ENCODE measurements at places on chromosomes 13 and 19.
A peak's percentile ranks its signal among the peaks of the same experiment; 100 is the strongest.

DNA sequence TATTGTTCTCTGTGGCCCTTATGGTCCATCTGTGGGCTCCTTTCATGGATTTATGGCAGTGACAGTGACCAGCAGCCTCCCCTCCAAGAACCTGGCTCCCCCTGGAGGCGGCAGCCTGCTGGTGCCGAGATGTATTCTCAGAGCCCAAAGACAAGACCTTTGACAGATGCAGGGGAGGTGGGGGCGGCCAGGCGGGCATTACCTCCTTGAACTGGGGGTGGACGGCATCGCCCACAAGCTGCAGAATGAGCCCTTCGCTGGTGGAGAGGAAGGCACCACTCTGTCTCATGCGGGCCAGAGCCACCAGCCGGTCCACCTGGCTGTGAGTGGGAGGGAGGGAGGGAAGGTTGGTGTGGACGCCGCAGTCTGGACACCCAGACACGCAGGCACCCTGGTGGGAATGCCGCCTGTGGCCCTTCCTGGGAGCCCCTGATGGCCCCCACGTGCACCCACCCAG, 6.6 kb downstream of the ISOC2 start:
- DNase-seq, result peak; percentile 82

- no peak for DNase-seq
Measured at GRCh38 chr13:97339988-97340749, 93.8 kb upstream of the RAP2A start.

DNA sequence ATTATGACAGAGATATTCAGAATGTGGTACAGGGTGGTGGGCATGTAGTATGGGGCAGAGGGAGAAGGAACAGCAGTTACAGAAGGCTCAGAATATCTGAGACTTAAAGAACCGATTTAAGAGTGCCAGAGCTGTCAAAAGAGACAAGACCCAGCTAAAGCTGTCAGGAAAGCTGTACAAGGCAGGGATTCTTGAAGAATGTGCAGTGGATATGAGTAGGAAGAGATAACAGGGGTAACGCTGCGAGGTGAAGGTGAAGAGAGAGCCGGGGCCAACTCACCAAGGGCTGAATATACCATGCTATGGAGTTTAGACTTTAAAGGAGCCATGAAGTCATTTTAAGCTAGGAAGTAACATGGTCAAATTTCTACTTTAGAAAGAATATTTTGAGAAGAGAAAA, 381.0 kb downstream of the DIAPH3 start:
- DNase-seq, result no peak

- DNase-seq, result no peak
Measured at GRCh38 chr13:44266305-44266704, 107.3 kb upstream of the SERP2 start.

GRCh38 chr19:19133985-19134384, 4.3 kb downstream of the TMEM161A start:
- DNase-seq, result no peak
